ENCODE measurements at places on chromosomes 12 and 14. TPM values are rescaled to one million over a fixed set of nuclear protein-coding genes. Genes with fewer than 3 reads are reported as not detected.

DNA sequence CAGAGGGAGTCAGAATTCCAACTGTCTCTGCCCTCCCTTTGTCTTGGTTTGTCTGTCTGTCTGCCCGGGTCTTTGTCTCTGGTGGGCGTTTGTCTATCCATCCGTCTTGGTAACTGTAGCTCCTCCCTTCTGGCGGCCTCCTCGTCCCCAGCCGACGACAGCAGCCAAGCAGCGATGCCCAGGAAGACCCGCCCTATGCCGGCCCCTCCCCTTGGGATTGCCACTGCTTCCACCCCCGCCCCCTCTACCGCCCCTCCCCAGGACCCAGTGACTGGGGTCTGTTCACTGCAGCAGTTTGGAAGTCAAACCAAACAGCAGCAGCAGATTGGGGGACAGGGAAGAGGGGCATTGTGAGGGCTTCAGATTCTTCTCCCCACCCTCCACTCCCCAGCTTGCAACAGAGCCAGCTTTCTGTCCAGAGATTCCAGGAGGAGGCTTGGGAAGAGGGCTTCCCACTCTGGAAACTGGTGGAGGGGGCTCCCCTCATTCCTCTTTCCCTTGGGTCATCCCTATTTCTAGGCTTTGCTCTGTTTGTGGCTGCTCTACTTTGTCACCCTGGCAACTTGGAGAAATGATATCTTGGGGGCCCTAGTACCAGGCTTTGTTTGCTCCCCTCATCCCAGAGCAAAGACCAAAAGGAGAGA lies 2.4 kb upstream of the RARG start:
- peaks cover 63% of the 10 kb centered on the region for H3K4me1 ChIP-seq
- no peaks in the 10 kb centered on the region for H3K36me3 ChIP-seq
- peak; percentile 41 for DNase-seq

- no peak for DNase-seq
- H3K36me3 ChIP-seq = no peaks in the 10 kb centered on the region
- peaks cover 19% of the 10 kb centered on the region for H3K27me3 ChIP-seq
- H3K4me1 ChIP-seq = no peaks in the 10 kb centered on the region
- no peak overlapping the region for H3K4me3 ChIP-seq
- H3K27ac ChIP-seq = no peak overlapping the region
Observed at GRCh38 chr12:105935981-105936380, 202.8 kb downstream of the NUAK1 start.

DNA sequence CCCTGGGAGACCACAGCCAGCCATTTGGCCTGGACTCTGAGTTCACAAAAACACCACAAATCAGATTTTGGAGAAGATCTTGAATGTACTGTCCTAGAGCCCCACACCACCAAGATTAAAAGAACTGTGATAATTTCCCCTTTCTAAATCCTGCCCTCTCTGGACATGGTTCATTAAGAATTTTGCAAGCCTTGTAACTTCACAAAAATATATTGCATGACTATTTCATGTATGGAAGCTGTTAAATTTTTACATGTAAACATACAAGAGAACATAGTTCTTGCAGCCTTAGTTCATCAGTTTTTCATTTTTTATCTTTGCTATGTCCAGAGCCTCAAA lies 97.0 kb downstream of the SCARB1 start:
- peaks cover 7% of the 10 kb centered on the region for H3K4me1 ChIP-seq
- no peak for DNase-seq
- peak overlapping the region; percentile 86 for H3K27ac ChIP-seq

Gene RDH12
- total RNA-seq = not detected

DNA sequence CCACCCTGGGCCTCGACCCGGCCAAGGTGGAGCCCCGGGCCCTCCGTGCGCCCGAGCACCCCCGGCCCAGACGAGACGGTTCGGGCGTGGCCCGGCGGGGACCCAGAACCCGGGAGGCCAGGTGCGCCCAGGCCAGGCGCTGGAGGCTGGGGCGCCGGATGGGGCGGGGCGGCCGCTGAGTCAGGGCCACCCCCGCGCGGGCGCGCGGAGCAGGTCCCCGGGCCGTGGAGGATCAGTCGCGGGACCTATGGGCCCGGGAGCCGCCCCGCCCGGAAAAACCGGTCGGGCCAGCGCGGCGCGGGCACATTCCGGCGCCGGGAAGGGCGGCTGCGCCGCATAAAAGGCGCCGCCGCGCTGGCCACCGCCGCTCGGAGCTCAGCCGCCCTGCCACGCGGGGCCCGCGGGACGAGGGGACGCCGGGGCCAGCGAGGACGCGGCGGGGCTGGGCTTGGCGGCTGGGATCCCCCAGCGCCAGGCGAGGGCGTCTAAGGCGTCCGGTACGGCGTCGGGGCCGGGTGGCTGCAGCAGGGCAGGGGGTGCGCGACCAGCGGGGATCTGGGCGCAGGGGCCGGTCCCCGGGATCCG lies 21.5 kb upstream of the KIF26A start:
- H3K4me1 ChIP-seq = peaks cover 4% of the 10 kb centered on the region
- H3K36me3 ChIP-seq = no peaks in the 10 kb centered on the region
- H3K27ac ChIP-seq = no peak overlapping the region
- peak; percentile 4 for DNase-seq
- peaks cover 37% of the 10 kb centered on the region for H3K27me3 ChIP-seq

DNA sequence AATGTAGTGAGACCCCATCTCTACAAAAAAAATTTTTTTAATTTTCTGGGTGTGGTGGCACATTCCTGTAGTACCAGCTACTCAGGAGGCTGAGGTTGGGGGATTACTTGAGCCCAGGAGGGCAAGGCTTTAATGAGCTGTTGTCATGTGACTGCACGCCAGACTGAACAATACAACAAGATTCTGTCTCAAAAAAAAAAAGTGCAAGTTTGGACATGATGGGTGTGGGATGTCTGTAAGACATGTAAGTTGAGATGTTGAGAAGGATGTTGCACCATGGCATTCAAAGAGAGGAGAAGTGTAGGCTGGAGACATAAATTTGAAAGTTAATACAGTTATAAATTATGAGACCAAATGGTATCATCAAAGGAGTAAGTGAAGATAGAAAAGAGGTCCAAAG lies 23.5 kb downstream of the YEATS4 start:
- no peak for DNase-seq
- peaks cover 13% of the 10 kb centered on the region for H3K4me1 ChIP-seq
- no peaks in the 10 kb centered on the region for H3K27me3 ChIP-seq
- no peak overlapping the region for H3K4me3 ChIP-seq
- peak overlapping the region; percentile 39 for H3K27ac ChIP-seq

DNA sequence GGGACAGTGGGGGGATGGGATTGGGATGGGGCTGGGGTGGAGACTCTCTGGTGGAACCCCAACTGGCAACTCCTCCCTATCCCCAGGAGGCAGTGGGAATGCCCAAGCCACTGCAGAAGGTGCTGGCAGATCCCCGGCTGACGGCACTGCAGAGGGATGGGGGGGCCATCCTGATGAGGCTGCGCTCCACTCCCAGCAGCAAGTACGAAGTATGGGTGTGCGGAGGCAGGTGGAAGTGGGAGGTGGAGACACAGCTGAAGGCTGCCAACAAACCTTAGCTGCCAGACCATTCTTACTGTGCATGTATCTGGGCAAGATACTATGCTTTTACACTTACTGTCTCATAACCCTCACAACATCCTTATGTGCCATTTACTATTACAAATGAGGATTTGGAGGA lies 8.2 kb downstream of the ARHGEF40 start:
- peaks cover 11% of the 10 kb centered on the region for H3K36me3 ChIP-seq
- peaks cover 9% of the 10 kb centered on the region for H3K4me1 ChIP-seq
- no peak overlapping the region for H3K27ac ChIP-seq
- peaks cover 13% of the 10 kb centered on the region for H3K27me3 ChIP-seq
- no peak overlapping the region for H3K4me3 ChIP-seq
